H54 (cell line): ENCODE measurements at places on chromosomes 13 and 19.

DNA sequence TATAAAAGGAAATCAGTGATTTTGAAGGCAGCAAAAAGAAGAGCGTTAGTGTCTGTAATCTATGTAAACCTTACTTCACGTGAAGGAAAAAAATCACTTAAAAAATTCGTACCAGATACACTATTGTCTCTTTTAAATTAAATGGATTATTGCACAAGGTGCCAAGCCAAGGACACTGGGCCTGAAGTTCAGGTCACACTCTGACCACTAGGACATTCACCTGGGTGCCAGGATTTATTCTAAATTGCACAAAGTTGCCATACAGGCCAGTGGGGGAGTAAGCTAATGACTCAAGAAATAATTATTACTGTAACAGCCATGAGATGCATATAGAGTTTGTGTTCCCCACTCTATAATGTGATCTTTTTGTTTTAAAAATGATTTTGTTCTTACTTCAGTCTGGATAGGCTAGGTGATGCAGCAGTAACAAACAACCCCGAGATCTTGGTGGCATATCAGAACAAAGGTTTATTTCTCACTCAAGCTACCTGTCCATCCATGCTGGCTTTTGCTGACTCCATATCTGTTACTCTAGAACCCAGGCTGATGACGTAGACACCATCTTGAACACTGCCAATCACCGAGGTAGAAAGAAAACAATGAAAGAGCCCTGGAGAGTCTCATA, 252.1 kb downstream of the DCT start:
- DNase-seq = no peak

DNA sequence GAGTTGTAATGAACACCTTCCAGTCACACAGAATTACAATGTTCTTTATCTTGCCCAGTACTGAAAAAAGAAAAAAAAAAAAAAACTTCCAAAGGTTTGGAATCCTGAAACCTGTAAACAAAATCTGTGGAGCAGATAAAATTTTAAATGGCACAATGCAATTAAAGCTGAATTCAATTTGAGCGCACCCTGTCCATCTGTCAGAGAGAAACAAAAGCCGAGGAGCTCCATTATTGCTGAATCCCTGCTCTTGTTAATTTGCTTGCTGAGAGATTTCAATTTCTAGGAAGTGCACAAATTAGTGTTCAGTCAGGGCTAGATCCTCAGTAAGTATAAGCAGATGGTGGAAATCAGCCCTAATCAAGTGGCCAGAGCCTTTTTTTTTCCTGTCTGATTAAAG, 65.2 kb downstream of the DACH1 start:
- DNase-seq = no peak

- no peak for DNase-seq
Measured at GRCh38 chr13:59468396-59468795, 695.3 kb downstream of the DIAPH3 start.

DNA sequence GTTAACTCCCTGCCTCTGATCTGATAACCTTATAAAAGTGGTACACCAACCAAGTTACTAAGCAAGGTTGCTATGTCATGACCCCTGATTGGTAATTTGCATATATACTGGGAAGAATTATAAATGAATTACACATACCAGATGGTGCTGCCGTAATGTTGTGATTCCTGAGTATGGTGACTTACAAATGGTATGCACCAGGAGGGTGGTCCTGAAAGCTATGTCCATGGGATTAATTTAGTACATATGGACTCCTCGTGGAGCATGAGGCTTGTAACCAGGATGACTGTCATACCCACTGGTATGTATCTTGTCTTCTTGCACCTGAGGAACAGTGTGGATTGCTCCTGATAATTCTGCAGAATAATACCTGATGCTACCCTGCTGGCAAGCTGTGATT, 240.6 kb downstream of the GPC6 start:
- DNase-seq = no peak

DNA sequence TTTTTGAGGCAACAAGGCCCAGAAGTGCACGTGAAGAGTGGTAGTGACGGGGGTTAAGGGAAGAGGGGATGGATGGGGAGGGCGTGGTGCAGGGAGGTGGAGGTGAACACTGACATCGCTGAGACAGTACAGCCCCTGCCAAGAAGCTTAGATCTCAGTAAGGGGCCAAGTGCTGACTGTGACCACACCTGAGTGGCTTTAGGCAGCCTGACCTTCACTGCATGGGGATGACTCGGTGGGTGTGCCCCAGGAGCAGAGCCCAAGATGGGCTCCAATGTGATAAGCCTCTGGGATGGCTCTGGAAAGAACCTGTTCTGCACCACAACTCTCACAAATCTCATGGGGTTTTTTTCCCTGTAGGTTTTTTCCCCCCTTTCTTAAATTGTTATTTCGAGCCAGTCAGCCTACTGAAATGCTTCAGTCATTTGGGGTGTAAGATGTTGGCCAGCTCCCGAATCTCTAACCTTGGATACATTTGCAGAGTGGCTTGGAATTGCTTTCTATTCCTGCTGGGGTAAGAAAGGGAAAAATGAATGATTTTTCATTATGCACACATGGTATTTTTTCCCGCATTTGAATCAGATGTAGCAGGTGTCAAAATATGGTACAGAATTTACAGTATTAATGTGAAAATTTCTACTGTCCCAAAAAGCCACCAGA, 165.0 kb downstream of the TM9SF2 start:
- no peak for DNase-seq
